ENCODE measurements at places on chromosomes 7 and 10.

DNA sequence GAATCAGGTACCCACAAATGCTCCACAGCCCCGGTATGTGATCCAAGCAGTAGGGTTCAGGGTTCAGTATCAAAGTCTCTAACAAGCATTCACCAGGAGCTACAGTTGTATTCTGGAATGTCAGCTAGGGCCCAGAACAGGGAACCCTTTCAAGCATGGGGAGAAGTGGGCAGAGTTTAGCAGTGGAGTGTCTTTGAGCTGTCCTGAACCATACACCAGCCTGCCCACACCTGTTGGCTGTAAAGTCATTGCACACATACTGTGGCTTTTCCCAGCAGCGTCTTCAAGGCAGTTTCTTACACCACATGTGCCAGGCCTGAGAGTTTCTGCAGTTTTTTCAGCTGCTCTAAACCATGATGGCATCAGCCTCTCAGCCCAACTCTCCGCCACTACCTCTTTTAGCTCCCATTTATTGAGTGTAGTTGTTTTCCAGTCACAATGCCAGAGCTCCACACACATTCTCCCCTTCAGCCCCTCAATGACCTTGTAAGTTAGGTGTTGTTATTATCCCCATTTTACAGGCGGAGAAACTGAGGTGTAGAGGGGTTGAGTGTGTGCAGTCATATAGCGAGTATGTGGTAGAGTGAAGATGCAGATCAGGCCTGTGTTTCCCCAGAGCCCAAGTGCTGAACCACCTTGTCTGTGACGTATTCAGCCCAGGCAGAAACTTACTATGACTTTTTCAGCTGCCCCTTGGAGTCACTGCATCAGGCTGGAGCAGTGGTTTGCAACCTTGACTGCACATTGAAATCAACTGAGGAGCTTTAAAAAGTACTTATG is 83.1 kb downstream of the CHN2 start:
- DNase-seq, result no peak

GRCh38 chr7:75969704-75970498 is 24.5 kb downstream of the TMEM120A start:
- no peak for DNase-seq

DNA sequence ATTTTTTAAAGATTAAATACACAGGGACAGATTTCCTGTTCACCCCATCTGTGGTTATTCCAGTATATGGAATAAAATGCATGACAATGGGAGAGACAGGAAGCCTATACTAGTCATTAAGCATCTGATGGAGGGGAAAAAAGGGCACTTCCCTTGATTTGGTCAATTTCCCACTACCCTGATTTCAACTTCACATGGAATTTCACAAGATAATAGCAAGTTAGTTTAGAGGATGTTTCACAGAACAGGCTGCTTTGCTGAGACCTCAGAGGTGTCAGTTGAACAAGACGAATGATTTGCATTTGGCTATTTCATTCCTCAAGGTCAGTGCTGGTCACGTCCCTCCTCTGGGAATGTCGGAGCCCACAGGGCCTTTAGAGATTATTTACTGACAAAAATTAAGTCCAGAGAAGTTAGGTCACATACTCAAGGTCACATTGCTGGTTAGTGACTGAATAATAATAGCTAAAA is 4.7 kb upstream of the ITPRIP start:
- DNase-seq, result no peak

DNA sequence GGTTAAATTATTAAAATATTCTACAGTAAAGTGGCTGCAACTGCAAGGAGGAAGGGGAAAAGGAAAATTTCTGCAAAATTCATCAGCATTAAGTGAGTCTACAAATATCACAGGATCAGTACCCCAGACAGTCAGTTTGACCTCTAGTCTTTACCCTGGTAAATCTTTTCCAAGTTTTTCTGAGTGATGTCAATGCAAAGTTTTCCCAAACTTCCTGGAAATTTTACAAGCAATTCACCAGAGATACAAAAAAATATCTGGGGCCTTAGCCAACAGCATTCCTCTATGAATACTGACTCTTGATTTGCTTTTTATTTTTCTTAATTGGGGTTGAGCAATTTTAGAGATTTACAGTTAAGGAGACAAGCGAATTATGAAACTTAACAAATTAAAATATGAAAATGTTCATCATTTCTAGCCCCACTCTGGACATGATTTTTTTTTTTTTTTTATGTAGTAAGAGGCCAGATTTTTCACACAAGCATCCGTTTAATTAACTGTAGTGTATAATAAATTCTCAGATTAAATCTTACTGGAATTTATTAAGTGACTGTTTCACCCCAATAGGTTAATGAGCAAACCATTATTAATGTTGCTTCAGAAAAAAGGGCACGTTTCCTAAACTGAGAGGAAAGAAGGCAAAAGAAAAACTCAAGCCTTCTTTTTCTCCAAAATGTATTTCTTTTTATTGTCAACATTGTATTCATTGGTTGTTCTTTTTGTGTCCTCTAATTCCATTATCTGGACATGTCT is 539.5 kb upstream of the FZD8 start:
- DNase-seq, result no peak

DNA sequence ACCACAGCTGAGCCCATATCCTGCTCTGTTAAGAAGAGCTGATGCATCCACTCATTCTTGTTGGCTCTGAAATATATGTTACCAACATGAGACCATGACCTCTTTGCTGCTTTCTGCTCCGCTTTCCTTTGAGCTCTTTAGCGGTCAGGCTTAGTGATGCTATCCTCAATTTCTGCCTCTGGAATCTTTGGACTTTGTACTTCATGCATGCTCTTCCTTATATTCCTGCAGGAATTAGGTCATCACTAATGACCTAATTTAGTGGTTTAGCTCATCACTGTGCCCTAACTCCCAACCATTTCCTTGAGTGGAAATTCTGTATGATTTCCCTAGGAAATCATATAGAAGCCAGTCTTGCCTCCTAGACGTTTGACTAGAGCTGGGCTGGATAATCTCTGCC is 119.5 kb downstream of the AOAH start:
- DNase-seq, result no peak

DNA sequence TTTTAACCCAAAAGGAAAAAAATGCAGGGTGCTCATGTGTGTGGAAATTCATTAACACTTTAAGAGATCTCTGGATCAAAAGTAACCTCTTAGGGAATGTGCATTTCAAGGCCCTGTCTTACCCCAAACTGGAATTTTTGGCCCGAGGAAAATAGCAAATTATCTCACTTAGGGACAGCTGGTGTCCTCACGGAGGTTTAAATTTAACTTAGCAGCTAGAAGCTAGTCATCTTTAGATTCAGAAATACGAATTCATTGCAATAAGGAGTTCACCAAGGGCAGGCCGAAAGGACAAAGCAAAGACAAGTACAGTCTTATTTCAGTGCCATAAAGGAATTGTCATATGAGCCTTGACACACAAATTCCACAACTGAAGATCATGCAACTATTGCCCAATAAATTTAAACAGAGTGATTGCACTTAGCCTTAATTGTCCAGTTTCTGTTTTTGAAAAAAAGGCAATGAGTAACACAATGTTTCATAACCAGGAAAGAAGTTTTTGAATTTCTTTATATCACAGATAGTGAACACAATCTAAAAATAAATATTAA is 22.4 kb upstream of the SEMA3C start:
- no peak for DNase-seq

Measured in DMS79 (cell line).